ENCODE measurements at places on chromosomes 5 and 9.

GRCh38 chr5:36875051-36875789, 1.3 kb upstream of the NIPBL start:
- DNase-seq: no peak

GRCh38 chr9:129347316-129348120, 169.5 kb upstream of the IER5L start:
- no peak for DNase-seq

DNA sequence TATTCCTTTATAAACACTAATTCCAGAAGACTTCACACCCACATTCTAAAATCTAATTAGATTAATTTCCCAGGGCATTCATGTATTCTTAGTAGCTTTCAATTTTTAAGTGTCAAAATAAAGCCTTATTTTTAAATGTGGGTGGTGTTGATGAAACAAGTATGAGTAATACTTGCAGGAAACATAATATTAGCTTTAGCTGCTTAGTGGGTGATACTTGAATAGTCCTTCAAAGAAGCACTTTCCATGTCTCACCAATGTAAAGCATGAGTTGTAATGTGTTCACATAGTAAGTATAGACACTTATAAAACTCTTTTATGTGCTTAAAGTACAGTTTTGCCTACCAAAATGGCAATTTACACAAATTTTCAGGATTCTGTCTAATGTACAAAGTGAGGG, 6.9 kb downstream of the FNBP1 start:
- DNase-seq: no peak

GRCh38 chr5:144125163-144125726, 45.2 kb downstream of the YIPF5 start:
- DNase-seq: no peak

GRCh38 chr9:98226957-98227356, 28.5 kb downstream of the TBC1D2 start:
- no peak for DNase-seq

- no peak for DNase-seq
Observed at GRCh38 chr9:136264441-136265405, 19.1 kb upstream of the QSOX2 start.

GRCh38 chr9:97366476-97366875, 45.4 kb upstream of the TDRD7 start:
- no peak for DNase-seq

DNA sequence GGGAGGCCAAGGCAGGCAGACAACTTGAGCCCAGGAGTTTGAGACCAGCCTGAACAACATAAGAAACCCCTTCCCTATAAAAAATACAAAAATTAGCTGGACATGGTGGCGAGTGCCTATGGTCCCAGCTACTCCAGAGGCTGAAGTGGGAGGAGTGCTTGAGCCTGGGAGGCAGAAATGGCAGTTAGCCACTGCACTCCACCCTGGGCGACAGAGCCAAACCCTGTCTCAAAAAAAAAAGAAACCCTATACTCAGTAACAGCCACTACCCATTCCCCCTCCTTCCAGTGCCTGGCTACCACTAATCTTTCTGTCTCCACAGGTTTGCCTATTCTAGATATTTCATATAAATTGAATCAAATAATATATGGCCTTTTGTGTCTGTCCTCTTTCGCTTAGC, 14.3 kb upstream of the SIL1 start:
- DNase-seq: no peak

DNA sequence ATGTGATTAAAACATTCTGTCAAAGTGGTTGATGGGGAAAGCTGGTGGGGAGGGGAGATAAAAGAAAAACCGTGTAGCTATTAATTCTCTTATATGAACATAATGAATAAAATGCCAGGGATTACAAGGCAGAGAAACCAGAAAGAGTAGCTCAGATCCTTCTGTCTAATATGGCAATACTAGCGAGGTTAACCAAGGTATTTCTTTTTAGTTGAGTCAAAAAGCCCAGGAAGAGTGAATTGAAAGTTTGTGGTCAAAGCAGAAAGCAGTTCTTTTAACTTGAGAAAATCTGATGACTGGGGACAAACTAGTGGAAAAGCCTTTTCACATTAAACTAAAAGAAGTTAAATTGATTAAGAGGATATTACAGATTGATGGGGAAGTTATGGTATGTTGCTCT, 76.0 kb downstream of the ERBIN start:
- DNase-seq: no peak

GRCh38 chr5:73759771-73760170, 133.8 kb downstream of the ARHGEF28 start:
- no peak for DNase-seq

- no peak for DNase-seq
Observed at GRCh38 chr5:143213851-143214363, 189.6 kb downstream of the NR3C1 start.

GRCh38 chr9:706073-706472, 135.4 kb upstream of the DMRT1 start:
- no peak for DNase-seq

- no peak for DNase-seq
Observed at GRCh38 chr5:66511491-66511890, 84.7 kb upstream of the MAST4 start.

GRCh38 chr5:72847439-72847838, 31.0 kb downstream of the TNPO1 start:
- DNase-seq: no peak

- DNase-seq: no peak
Observed at GRCh38 chr9:134325096-134325812, 1.0 kb upstream of the RXRA start.

- no peak for DNase-seq
Observed at GRCh38 chr9:120725907-120726306, 11.6 kb upstream of the MEGF9 start.

DNA sequence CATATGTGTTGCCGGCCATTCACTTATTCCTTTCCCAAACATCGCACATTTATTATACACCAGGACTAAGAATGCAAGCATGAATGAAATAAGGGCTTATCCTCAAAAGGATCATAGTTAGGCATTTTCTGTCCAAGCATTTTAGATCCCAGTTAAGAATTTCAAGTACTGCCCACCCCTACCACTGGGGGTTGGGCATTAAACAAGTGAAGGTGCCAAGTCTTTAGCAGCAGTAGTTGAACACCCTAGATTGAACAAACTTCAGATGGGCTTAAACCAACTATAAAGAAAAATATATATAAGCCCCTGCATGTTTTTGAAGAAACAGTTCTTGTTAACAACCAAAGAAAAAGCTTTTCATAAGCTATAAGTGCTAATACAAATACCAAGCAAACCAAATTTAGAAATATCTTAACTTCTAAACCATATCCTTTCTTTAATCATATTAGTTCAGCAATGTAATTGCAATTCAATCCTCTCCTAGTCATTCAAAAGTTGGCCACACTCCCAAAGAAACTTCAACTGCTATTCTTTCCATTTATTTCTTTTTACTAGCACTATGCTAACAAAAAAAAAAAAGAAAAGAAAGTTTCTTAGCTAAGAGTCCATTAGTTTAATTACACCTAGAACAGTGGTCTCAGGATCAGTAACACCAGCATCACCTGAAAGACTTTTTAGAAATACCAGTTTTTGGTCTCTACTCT, 149.8 kb downstream of the MLLT3 start:
- no peak for DNase-seq

DNA sequence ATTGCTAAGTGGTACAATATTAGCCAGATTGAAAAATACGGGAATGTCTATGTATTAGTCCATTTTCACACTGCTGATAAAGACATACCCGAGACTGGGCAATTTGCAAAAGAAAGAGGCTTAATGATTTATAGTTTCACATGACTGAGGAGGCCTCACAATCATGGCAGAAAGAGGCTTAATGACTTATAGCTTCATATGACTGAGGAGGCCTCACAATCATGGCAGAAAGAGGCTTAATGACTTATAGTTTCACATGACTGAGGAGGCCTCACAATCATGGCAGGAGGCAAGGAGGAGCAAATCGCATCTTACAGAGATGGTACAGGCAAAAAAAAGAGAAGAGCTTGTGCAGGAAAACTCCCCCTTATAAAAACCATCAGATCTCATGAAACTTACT, 32.3 kb upstream of the OLFM1 start:
- DNase-seq: no peak

- DNase-seq: no peak
Observed at GRCh38 chr9:14960881-14961280, 50.7 kb upstream of the FREM1 start.

GRCh38 chr9:84935528-84936117, 266.1 kb downstream of the NTRK2 start:
- no peak for DNase-seq

DNA sequence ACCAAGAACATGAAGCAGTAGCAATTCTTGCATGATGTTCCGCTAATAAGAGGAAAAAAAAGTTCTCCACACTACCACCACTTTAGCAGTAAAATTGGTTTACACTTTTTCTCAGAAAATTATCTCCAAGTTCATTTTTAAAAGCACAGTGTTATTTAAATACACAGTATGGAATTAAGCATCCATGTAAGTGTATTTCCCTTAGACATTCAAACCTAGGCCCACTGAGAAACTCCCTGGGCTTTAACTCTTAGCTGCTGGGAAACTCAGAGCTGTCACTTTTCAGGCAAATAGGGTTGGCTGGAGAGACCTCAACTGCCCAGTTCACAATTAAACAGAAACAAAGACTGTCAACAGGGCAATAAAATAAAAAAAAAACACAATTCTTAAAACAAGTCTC, 2.7 kb downstream of the GNAQ start:
- DNase-seq: no peak

DNA sequence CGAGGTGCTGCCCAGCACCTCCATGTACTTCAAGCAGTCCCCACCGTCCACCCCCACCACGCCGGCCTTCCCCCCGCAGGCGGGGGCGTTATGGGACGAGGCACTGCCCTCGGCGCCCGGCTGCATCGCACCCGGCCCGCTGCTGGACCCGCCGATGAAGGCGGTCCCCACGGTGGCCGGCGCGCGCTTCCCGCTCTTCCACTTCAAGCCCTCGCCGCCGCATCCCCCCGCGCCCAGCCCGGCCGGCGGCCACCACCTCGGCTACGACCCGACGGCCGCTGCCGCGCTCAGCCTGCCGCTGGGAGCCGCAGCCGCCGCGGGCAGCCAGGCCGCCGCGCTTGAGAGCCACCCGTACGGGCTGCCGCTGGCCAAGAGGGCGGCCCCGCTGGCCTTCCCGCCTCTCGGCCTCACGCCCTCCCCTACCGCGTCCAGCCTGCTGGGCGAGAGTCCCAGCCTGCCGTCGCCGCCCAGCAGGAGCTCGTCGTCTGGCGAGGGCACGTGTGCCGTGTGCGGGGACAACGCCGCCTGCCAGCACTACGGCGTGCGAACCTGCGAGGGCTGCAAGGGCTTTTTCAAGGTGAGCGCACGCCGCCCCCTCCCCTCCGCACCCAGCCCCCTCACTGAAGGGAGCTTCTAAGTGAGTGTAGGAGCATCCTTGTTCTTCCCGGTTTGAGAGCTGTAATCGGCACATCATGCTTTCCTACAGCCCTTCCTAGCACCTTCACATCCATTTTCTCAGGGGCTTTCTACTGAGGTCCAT, 6.9 kb downstream of the NR4A3 start:
- DNase-seq: no peak

DNA sequence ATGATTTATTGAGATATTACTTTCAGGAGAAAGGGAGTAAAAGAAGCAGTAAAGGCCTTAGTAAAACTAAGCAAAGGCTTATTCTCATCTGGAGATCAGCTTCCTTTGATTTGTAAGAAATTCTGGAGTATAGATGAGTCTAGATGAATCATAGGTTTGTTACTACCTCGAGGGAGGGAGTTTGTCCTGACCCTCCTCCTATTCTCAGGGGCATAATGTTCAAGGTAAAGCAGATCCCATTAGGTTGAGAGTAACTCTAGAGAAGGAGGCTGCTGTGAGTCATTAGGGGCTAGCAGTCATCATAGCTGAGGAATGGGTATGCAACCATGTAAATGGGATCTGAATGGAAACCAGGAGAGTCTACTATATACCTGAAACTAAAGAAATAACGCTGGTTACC, 155.5 kb upstream of the MOCS2 start:
- no peak for DNase-seq

DNA sequence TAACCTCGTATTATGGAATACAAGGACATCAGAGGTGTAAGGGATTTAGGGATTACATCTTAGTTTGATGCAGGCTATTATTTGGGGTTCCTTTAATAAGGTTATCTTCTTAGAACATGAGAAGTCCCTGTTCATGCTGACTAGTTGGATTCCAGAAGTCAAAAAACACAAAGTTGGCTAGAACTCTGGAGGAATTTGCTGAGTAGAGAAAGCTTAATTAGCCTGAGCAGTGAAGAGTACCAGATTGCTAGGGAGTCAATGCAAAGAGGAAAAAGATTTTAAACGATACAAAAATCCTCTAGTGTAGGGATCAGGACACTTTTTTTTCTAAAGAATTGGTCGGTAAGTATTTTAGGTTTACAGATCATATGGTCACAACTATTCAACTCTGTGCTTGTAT, 1872.5 kb upstream of the C9orf72 start:
- DNase-seq: no peak

DNA sequence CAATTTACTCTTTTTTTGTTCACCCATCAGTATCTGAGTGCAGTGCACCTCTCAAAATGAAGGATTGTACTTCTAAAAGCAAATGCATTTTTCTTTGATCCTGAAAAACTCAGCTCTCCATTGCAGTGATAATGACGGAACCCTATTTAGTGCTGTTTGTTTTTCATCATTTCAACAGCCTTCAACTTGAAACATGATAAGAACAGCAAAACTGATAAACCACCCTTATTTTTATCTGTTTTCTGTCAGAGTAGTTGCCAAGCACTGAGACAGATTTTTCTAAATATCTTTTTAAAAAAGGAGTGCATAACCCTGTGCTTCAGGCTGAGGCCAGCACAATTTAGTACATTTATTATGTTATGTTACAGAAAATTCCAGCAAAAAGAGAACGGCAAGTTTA, 549.8 kb upstream of the DMAC1 start:
- DNase-seq: no peak

GRCh38 chr5:139797856-139798510, 2.4 kb downstream of the PSD2 start:
- no peak for DNase-seq

DNA sequence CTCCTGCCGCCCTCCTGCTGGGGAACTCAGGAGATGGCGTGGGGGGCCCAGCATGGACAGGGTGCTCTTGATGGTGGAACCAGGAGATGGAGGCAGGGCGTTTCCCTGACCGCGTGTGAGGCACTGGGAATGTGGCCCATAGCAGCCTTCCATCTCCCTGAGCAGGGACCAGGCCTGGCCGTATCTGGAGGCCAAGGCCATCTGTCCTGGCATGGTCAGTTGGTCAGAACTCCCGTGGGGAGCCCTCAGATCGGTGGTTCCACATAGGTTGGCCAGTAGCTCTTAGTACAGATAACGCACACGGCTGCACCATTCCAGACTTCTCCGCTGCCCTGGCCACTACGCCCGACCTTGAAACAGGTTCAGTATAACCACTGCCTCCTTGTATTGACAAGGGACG, 77.6 kb downstream of the KCNT1 start:
- no peak for DNase-seq

GRCh38 chr5:58069846-58070245, 390.0 kb downstream of the PLK2 start:
- no peak for DNase-seq

- no peak for DNase-seq
Observed at GRCh38 chr9:129270903-129271431, 92.9 kb upstream of the IER5L start.

GRCh38 chr5:87777877-87778276, 365.1 kb upstream of the CCNH start:
- no peak for DNase-seq

All from COR-L47 (cell line).